ENCODE measurements at places on chromosomes 2 and 18. TPM values are rescaled to one million over a fixed set of nuclear protein-coding genes. Genes with fewer than 3 reads are reported as not detected.

FMNL2 gene
- total RNA-seq = 5.5 TPM

VWC2L gene
- not detected for total RNA-seq

GRCh38 chr2:107582487-107582886 lies 244.2 kb upstream of the RGPD4 start:
- H3K27me3 ChIP-seq = no peaks in the 10 kb centered on the region
- H3K4me3 ChIP-seq = no peak overlapping the region
- no peaks in the 10 kb centered on the region for H3K4me1 ChIP-seq
- no peak for DNase-seq
- H3K36me3 ChIP-seq = no peaks in the 10 kb centered on the region

EEF1B2 gene
- 229 TPM for total RNA-seq

HMSD gene
- not detected for total RNA-seq

- no peaks in the 10 kb centered on the region for H3K36me3 ChIP-seq
- H3K27ac ChIP-seq = no peak overlapping the region
- no peak overlapping the region for H3K4me3 ChIP-seq
- no peaks in the 10 kb centered on the region for H3K27me3 ChIP-seq
- H3K4me1 ChIP-seq = no peaks in the 10 kb centered on the region
Measured at GRCh38 chr2:225429717-225430116, 30.2 kb downstream of the NYAP2 start.
